HFFc6 (cell line): ENCODE measurements at places on chromosomes 5 and 9. TPM values are rescaled to one million over a fixed set of nuclear protein-coding genes. Genes with fewer than 3 reads are reported as not detected.

DNA sequence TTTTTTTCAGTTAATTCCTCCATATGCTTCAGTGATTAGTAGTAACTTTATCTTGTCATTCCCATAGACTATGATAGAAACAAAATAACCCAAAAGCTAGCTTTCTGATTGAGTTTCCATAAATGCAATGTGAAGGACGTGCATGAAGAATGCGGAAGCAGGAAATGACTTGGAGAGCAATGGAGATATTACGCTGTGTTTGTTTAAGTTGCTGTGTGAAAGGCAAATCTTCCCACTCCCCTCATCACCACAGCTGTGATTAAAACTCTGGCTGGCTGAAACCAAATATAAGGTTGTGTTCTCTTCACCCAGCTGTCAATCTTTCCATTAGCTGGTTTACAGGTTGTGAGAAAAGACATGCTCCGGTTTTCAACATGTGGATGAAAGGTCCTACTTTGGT, 83.9 kb downstream of the NR2F1-AS1 start:
- DNase-seq: no peak

GRCh38 chr5:3392306-3392939, 203.2 kb upstream of the IRX1 start:
- no peak for DNase-seq

GRCh38 chr9:129013674-129014073, 14.5 kb downstream of the SH3GLB2 start:
- DNase-seq: no peak

GRCh38 chr5:140011297-140011802, 31.7 kb downstream of the NRG2 start:
- no peak for DNase-seq

DNA sequence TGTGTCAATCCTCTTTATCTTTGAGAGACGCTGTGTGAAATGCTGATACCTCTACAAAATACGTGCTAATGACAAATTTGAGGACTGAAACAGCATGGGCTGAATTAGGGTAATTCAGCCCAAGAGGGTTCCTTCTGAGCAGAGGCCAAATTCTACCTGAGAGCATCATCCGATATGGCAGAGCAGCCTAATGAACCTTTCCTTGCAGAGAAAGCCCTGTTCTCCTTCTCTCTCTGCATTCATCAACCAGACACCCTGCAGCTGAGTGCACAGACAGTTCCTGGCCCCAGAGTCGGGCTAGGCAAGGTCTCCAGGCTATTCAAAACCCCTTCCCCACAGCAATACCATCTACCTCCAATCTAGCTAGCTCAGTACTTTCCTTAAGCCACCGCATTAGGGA, 77.9 kb downstream of the TRIM32 start:
- DNase-seq: no peak

DNA sequence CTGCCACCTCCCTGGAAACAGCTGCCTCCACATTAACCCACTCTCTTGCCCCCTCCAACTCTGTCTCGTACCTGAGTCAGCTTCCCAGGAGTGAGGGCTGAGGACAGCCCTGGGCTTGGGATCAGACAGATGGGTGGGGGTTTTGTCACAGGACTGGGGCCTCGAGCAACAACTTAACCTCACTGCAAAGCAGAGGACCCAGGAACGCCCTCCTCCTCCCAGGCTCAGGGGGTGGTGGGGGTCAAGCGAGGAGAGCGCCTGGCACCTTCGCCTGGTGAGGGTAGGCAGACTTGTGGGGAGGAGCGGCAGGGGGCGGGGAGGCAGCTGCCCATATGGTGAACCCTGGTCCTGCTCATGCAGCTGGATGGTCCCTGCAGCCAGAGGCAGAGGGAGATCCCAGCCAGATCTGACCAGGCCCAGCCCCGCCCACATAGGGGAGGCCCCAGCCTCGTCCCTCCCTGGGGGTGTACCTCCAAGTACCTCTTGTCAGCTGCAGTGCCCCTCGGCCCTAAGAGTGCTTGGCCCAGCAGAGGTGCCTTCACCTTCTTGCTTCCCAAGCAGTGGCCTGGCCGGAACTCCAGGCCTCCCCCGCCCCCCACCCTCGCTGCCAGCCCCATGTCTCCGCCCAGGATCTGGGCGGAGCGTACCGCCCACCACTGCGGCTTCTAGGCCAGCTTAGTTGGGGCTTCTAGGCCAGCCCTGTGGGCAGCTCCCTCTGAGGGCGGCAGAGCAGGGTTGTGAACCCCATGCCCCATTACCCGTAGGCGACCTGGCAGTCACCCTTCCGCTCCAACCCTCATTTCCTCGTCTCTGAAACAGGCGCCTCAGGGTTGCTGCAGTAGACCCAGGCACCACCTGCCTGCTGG, at the start of gene SARDH:
TSS of gene SARDH (minus strand) at position 579 of the 866 bp plus-strand sequence. CDS start 4,179 bp downstream, outside the sequence.
- DNase-seq: no peak

- DNase-seq: peak; percentile 4
Observed at GRCh38 chr5:14669975-14670374, 5.5 kb downstream of the OTULIN start.

GRCh38 chr5:67077296-67077695, 119.3 kb downstream of the CD180 start:
- no peak for DNase-seq

DNA sequence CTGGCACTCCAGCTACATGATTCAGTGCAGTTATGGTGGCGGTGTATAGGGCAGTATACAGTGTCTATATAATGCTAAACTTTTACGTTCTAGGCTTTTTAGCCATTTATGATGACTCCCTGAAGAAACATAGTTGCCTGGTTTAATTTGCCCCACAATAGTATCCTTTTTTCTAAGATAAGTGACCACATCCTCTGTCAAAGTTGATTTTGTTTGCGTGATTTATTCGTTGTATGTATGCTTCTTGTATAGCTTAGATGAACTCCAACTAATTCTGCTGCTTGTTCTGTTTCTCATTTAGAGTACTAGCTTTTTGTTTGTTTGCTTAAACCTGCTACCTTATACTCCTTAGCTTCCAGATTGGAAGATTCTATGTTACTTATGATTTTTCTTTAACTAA, 83.6 kb downstream of the ERMP1 start:
- no peak for DNase-seq

- peak; percentile 70 for DNase-seq
Observed at GRCh38 chr5:148998174-148998797, 64.6 kb downstream of the SH3TC2 start.

DNA sequence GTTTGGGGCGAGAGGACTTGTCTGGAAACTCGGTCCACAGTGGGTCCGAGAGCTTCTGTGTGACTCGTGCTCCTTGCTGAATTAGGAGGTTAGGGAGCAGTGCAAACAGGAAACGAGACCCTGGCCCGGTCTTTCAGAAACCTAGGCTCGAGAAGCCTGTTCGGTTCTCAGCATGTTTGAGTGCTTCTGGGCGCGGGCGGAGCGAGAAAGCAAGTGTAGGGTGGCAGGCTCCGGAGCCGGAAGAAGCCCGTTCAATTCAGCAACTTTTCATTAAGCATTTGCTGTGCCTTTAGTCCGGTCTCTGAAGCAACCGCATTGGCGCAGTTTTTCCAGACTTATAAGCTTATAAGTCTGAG, 547 bp downstream of the CLTA start:
- no peak for DNase-seq

DNA sequence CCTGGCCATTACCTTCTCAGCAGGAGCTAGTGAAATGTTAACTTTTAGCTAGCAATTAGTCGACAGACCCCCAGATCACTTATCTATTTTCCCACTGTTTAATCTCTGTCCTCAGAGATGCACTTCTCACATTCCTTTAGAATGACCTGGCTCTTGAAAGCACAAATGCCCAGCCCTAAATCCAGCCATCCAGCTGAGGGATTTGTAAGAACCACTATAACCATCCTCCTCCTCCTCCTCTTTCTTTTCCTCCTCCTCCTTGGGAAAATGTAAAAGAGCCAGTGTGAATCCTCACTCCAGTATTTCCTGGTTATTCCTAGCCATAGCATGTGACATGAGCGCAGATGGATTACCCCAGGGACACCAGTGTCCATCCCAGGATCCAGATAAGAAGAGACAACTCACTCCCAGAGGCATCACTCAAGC, 124.3 kb downstream of the ENC1 start:
- DNase-seq: peak; percentile 5

DNA sequence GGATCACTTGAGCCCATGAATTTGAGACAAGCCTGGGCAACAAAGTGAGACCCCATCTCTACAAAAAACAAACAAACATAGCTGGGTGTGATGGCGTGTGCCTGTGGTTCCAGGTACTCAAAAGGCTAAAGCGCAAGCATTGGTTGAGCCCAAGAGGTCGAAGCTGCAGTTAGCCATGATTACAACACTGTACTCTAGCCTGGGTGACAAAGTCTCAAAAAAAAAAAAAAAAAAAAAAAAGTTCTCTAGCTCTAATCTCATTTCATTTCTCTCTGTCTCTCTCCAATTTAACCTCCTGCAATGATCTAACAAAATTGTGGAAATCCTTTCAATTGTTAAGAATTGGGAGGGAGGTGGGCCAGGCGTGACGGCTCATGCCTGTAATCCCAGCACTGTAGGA, 33.3 kb downstream of the LPAR1 start:
- no peak for DNase-seq

Gene PAEP
- total RNA-seq: not detected in 3 replicates

Gene SPINK13
- total RNA-seq: not detected in 3 replicates

Gene TIMD4
- not detected in 3 replicates for total RNA-seq

Gene PIP5KL1
- total RNA-seq: 1.6 to 1.9 TPM (median 1.7 TPM) in 3 replicates

Gene SPATA6L
- total RNA-seq: 0.27 to 1.0 TPM (median 0.42 TPM) in 3 replicates
